ENCODE measurements at places on chromosomes 7 and 10. TPM values are rescaled to one million over a fixed set of nuclear protein-coding genes. Genes with fewer than 3 reads are reported as not detected.

DNA sequence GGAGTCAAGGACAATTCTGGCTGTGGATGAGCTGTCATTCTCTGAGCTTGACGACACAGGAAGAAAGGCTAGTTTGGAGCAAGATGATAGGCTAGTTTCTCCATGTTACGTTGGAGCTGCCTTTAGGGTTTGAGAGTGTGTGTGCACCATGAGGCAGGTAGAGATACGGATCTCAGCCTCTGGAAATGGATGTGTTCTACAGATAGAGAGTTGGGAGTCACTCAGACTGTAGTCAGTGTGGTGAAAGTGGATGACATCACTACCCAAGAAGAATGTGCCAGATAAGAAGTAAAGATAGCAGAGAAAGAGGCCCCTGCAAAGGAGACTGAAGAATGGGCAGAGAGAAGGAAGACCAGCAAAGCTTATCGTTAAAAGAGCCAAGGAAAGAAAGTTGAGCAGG, 42.4 kb downstream of the PNLIPRP3 start:
- DNase-seq: no peak

DNA sequence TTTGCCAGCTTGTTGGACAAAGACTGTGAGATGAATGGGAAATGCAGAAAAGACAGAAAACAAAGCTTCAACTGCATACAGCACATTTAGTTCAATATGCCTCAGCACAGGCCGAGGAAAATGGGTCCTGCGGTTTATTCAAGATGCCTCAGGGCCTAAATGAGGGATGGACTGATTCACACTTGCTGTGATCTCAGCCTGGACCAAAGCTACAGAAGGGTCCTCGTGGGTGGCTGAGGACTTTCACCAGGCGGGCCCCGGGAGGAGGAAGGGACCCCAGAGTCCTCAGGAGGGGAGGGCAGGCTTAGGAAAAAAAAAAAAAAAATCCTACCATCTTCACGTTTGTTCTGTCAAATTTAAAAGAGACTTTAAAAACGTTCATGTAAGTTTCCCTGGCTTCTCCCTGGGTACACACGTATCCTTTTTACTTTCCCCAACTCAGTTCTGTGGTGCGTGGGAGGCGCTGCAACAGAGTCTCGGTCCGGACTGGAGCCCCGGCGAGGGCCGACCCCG, 624 bp upstream of the ZNF783 start:
- peak; percentile 70 for DNase-seq

DNA sequence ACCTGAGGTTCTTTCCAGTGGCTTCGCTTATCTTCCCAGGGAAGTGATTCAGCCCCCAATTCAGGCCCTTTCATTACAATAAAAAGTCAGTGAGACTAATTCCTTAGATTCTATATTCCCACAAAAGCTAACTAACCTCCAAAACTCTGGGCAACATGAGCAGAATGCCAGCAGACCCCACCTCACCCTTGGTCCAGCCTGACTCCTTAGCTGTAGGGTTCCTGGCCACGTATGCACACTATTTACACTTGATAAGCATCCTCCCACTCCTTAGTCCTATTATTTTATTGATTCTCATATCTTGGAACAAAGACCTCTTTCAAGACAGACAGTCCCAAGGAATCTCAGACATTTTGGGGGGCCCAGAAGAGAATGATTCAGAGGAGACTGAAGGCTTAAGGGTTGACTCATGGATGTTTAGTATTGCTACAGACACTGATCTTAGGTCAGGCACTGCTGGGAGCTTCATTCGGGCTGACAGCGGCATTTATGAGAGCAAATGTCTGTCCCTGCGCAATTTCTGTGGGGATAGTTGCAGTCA, 162.6 kb upstream of the GDF10 start:
- DNase-seq: no peak

DNA sequence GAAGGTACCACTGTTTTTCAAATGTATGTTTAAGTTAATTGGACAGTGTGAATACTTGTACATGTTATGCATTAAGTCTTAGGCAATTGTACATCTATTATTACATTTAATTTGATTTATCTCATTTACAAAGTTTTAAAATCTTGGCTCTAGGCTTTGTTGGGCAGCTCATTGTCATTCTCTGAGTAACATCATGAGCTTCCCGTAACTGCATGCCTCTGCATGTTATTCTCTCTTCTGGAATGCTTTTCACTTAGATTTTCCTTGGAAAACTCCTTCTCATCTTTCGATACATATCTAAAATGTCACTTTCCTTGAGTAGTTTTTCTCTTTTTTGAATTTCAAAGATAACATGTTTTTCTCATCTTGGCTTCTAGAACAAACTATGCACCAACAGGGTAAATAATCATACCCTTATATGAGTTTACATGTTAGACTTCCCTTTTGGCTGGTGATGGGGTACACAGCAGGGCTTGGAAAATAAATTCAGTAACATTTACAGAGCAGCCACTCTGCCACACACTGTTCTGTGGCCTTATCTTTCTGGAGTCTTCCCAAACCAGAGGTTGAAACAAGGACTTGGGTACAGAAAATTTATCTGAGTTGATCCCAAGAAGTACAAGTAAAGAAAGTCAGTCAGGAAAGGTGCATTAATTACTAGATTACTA, 42.2 kb upstream of the A1CF start:
- DNase-seq: no peak

- DNase-seq: peak; percentile 89
Measured at GRCh38 chr7:75866489-75867389, 12.1 kb upstream of the RHBDD2 start.

DNA sequence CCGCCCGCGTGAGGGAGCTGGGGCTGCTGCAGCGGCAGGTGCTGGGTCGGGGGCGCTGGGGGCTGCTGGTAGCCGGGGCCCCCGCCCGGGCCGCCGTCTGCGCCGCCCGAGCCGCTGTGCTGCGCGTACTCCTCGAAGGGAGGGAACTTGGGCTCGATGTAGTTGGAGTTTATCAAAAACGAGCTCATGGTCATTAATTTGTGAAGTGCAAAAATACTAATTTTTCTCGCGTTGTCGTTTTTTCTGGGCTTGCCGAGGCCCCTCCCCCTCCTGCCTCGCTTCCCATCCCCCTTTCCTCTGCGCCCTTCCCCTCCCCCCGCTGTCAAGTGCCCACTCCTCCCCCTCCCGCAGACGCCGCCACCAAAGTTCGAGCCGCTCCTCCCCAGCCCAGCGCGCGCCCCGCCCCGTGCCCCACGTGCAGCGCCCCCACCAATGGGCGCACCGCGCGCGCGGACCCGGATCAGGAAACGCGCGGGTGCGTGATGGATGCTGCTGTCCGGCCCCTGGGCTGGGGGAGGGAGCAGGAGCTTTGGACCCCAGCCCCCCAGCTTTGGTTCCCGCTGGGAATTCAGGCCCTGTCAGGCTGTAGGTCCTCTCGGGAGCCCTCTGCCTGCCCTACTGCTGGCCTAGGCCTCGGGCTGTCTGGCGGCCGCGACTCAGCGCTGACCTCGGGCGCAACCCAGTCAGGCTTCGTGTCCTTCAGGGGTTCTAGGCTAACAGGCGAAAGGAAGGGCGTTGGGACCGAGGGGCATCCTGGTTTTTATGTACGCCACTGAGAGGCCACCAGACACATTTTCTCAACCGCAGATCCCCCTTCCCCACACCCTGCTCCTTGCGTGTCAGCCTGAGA, at the start of gene HOXA4:
Gene HOXA4, minus strand, starts transcription at position 218 of the 850 bp plus-strand sequence. Its CDS starts 24 bp downstream, at position 194.
- peak; percentile 95 for DNase-seq

- peak; percentile 64 for DNase-seq
Measured at GRCh38 chr7:4800926-4801838, 25.8 kb downstream of the AP5Z1 start.

- DNase-seq: no peak
Measured at GRCh38 chr10:70034232-70034631, 18.4 kb upstream of the MACROH2A2 start.

DNA sequence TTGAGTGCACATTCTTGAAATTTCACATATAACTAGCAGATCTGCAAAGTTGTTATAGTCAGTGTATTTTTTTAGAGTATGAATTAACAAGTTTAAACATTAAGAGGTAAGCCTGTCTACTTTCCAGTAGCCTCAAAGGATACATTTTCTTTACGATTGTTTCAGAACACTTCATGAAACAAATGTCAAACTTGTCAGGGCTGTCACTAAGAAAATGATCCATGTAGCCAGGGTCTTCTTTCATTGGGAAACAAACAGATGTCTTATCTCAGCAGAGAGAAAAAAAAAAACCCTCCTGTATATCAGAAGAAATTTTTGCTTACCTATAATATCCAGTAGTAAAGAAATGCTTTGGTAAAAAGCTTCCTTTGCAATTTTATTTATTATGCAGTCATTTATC, 192.4 kb downstream of the PHF14 start:
- no peak for DNase-seq

- no peak for DNase-seq
Measured at GRCh38 chr10:74056050-74056818, 58.3 kb downstream of the VCL start.

GRCh38 chr10:60340973-60341372, 48.7 kb downstream of the ANK3 start:
- DNase-seq: no peak

DNA sequence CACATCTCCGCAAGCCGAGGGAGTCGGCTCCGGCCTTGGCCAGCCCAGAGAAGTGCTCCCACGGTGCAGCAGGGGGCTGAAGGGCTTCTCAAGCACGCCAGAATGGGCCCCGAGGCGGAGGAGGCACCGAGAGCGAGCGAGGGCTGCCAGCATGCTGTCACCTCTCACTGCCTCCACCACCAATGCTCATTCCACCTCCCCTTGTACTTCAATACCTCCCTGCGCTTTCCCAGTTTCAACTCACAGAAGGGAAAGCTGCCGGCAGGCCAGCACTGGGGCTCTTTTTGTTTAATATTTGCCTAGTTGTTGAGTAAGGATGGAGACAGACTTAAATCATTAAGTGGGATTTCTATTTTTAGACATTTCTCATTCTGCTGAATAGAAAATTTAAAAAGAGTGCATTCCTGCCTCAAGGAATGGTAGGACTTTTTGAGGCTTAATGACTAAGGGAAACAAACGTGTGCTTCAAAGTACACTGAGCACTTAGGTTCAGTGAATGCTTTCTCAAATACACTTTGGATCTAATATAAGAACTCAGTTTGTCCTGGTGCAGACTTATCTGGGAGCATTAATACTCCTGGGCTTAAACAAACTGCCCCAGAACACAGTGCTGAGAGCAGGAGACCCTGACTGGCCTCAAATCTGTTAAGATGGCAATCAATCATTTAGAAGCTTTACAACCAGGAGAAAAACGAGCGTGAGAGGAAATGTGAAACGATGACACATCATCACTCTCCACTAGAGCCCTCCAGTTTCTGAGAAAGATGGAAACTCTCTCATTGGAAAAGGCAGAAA, 131.2 kb downstream of the RALA start:
- DNase-seq: no peak

GRCh38 chr7:557558-557881, 37.9 kb upstream of the PDGFA start:
- no peak for DNase-seq

DNA sequence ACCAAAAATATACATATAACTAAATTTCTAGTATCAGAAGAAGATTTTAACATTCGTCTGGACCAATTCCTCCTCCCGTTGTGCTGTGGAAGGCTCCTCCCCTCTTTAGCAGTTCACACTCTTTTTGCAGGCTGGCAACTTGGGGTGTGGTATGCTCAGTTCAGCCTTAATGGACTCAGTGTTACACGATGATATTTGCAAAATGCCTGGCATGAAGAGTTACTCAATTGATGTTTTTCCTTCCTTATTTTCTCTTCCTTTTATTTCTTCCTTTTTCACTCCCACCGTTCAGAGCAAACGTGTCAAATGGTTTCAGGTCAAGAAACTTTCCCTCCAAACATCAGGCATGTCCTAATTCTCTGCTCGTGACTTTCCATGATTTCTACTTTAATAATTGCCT, 248.3 kb downstream of the PHF14 start:
- no peak for DNase-seq

DNA sequence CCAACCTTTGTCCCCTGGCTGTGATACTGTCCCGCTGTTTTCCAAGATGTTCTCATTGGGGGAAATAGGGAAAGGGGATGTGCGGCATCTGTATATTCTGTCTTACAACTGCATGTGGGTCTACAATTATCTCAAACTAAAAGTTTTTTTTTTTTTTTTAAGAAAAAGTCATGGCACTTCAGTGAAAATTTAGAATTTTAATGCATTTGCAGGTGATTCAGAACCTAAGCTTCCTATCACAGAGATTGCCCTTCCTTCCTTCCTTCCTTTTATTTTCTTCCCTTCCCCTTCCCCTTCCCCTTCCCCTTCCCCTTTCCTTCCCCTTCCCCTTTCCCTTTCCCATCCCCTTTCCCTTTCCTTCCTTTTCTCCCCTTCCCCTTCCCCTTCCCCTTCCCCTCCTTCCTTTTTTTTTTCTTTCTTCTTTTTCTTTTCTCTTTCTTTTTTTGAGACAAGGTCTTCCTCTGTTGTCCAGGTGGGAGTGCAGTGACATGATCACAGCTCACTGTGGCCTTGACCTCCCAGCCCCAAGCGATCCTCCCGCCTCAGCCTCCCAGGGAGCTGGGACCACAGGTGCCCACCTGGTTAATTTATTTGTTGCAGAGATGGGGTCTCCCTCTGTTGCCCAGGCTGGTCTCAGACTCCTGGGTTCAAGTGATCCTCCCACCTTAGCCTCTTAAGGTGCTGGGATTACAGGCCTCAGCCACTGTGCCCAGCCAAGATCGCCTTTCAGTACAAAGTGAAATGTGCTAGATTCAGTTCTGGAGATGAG, 32.0 kb downstream of the JAKMIP3 start:
- DNase-seq: no peak

GRCh38 chr7:17467386-17467945, 169.0 kb downstream of the AHR start:
- DNase-seq: no peak

- peak; percentile 13 for DNase-seq
Measured at GRCh38 chr10:81696609-81697388, 178.2 kb upstream of the NRG3 start.

- no peak for DNase-seq
Measured at GRCh38 chr7:2173189-2173827, 59.4 kb downstream of the MAD1L1 start.

DNA sequence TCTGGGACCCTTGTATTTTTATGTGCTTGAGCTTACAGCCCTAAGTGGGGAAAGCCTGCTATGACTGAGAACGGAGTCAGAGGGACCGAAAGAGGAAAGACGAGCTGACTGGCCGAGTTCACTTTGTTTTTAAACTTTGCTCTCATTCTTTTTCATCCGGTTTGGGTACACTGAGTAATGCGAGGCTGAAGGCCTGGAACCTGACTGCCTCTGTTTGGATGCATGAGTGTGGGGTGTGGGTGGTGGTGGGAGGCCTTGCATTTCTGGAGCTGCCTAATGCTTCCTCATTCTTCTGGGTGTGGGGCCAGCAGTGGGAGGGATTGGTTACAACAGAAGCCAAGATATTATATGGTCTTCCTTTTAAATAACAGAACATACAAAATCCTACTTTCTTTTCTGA, 155.5 kb downstream of the BUB3 start:
- DNase-seq: no peak

Gene PALS2
- 25.3 TPM for total RNA-seq

Gene INHBA
- total RNA-seq: 0.07 TPM

Gene CYP2C19
- 0.14 TPM for total RNA-seq

Gene PLEKHA1
- total RNA-seq: 38.2 TPM

Gene TRIM50
- not detected for total RNA-seq

Gene LIPN
- total RNA-seq: not detected

Gene TAS2R3
- total RNA-seq: 0.69 TPM

Gene COBL
- 4.2 TPM for total RNA-seq
